ENCODE measurements at places on chromosomes 3 and 15.

DNA sequence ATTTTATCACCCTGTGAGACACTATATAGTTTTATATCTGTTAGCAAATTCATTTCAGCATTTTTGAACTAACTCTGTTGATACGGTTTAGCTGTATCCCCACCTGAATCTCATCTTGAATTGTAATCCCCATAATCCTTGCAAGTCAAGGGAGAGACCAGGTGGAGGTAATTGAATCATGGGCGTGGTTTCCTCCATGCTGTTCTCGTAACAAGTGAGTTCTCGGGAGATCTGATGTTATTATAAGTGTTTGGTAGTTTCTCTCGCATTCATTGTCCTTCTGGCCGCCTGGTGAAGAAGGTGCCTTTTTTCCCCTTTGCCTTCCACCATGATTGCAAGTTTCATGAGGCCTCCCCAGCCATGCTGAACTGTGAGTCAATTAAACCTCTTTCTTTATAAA lies 53.2 kb upstream of the TMC3 start:
- no peak for DNase-seq

DNA sequence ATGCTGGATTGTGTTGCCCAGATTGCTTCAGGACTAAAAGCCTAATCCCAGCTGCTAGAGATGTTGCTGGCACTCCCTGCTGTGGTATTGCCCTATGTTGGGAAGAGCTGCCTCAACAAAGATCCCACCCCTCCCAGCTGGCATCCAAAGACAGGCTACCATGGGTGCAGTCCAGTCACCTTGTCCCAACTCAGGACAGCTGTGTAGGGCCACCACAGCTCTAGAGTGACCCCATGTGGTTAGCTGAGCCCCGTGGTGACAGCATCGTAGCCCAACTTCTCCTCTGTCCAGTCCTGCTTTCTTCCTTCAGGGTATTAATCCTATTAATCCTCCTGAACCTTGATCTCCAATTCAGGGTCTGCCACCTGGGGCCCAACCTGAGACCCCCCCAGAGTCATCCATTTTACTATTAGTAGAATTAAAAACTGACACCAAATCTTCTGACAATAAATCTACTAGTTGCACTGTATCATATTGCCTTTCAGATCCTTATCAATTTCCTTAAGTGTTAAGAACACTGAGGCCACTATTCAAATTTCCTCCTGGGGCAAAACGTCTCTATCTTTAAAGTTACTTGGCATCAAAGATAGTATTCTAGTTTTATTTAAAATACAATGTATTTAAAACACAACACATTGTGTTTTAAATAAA lies 83.5 kb downstream of the AQP9 start:
- DNase-seq, result no peak

GRCh38 chr3:133575086-133575485 lies 1.6 kb downstream of the CDV3 start:
- no peak for DNase-seq

DNA sequence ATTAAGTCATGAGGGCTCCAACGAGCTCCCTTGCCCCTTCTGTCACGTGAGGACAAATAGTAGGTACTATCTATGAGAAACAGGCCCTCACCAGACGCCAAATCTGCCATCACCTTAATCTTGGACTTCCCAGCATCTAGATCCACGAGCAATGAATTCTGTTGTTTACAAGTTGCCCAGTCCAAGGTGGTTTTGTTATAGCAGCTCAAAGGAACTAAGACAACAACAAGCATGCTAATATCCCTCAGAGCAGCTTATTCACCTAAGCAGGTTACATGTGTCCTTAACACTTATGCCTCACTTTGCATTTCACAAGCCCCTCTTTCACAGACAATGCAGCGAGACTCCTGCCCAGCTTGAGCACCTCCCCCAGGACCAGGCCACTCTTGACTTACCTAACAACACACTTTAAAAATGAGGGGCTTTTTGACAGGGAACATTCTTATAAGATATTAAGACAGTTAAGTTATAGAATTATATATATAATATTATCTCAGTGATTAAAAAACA lies 219.5 kb downstream of the PLCH1 start:
- DNase-seq, result no peak

- DNase-seq, result no peak
These were observed 27.7 kb upstream of the IL20RB start for GRCh38 chr3:136929977-136930670.

DNA sequence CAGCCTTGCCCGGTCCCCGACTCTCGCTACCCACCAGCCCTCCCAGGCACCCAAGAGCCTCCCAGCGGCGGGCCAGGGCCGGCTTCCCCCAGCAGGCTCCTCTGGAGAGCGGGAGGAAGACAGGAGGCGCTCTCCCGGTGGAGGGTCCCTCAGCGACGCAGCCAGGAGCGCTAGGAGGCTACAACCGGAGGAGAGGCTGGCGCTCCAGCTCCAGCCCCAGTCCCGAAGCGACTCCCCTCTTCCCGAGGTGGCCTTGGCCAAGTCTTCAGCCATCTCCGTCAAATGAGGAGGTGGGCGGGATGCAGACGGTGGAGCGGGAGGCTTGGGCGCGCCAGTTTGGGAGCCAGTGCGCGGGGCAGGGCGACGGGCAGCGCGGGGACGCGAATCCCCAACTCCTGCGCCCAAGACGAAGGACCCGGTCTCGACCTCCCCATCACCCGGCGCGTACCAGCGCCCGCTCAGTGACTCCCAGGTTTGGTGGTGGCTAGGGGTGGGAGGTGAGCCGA lies 722 bp downstream of the CHRNA3 start:
- DNase-seq, result no peak

DNA sequence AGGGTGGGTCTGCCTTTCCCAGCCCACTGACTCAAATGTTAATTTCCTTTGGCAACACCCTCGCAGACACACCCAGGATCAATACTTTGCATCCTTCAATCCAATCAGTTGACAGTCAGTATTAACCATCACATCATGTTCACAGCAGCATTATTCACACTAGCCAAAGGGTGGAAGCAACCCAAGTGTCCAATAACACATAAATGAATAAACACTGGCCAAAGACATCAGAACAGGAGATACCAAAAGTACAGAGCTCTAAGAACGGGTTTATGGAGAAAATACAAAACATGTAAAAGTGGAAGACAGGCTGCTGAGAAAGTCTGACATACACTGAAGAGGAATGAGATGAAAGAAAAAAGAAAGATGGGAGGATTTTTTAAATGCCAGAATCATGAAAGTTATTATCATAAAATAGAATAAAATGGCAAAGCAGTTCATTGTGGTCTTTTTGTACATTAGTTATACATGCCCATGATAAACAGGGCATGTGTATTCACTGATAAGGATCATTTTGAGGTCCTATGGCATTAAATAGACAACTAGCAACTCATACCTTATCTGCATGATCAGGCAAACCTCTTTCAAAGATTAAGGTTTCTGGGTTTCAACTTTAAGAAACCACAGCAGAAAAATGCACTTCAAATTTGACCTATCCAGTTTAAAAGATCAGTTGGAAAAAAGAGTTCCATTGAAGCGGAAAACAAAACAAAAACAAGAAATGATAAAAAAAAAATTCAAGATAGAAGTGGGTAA lies 22.9 kb downstream of the DNAAF4 start:
- DNase-seq, result no peak

- no peak for DNase-seq
These were observed 94.3 kb downstream of the AQP9 start for GRCh38 chr15:58232281-58233065.

GRCh38 chr15:82048811-82049210 lies 3.0 kb upstream of the MEX3B start:
- no peak for DNase-seq

DNA sequence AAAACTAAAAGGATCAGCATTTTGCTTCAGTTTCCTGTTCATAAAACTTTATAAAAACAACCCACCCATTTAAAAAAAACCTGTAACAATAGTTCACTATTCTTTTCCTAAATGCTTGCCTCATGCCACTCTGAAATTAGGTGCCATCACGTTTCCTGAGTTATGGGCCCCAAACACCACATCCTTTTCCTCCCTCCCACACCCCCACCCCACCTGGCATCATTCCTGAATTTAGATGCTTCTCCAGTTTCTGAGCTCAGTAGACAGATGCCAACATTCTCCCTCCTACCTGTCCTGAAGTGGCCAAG lies 11.9 kb upstream of the ARHGEF3 start:
- no peak for DNase-seq

- no peak for DNase-seq
These were observed 44.0 kb downstream of the GASK1A start for GRCh38 chr3:43023066-43023465.

GRCh38 chr3:38618343-38618742 lies 31.1 kb downstream of the SCN5A start:
- DNase-seq, result no peak

- DNase-seq, result no peak
These were observed 72.0 kb downstream of the CCR4 start for GRCh38 chr3:33023176-33024136.

GRCh38 chr15:82043130-82043673 lies 2.6 kb downstream of the MEX3B start:
- no peak for DNase-seq

DNA sequence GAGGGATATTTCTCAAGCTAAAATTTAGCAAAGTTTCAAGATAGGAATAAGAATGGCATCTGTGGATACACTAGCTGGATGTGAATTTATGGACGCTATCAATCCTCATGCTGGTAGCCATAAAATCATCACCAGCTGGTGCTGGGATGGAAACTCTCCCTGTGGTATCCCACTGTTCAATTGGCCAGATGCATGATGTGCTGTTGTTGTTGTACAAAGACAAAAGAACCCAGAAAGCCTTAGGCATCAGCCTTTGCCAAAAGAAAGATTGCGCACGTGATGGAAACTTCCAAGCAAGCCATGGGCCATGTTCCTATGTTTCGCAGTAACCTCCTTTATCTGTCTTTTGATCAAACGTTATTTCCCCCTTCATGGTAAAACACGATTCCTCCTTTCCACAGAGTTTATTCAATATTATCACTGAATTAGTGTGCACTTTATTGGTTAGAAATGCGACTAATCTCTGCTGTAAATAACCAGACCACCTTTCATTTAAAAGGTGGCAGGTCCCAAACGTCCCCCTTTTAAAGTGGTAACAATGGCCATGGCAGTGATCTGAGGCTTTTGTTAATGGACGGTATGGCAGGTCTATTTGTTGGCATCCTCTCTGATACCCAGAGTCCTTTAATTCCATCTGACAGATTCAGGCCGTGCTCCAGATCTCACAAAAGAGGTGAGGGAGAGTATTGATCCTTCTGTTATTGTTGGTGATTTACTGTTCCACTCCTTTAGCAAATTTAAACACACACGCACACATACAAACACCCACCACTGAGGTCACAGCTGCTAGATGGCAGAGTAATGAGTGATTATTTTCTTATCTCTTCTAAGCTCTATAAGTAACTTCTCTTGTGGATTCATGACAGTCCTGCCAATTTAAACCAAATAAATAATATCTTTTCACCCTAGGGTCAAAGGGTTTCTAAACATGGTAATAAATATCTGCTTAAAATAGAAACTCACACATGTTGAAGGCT lies 291.2 kb upstream of the KCNMB2 start:
- no peak for DNase-seq

DNA sequence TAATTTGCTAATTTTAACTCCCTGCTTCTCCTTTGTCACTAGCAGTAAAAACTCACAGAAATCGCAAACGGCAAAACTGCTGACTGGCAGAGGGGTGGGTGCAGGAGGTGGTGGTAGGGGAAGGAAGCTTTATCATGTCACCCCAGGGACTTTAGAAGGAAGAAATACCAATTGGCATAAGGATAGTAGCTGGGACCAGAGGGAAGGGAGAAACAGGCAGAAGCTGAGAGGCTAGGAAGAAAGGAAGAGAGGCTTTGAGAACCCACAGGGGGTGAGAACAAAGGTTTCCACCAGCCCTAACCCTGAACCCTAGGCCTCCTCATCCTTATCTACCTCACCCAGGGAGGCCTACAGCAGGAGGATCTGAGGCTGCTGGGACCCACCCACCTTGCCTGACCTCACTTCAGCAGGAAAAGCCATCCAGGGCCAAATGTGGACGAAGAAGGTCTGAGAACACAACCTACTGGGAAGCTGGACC lies 10.7 kb downstream of the ITGB5 start:
- no peak for DNase-seq

GRCh38 chr3:127044996-127045395 lies 62.1 kb downstream of the PLXNA1 start:
- peak; percentile 64 for DNase-seq

GRCh38 chr3:98766924-98767323 lies 3.8 kb downstream of the ST3GAL6 start:
- DNase-seq, result no peak

GRCh38 chr15:80939216-80939615 lies 50.4 kb downstream of the MESD start:
- no peak for DNase-seq

DNA sequence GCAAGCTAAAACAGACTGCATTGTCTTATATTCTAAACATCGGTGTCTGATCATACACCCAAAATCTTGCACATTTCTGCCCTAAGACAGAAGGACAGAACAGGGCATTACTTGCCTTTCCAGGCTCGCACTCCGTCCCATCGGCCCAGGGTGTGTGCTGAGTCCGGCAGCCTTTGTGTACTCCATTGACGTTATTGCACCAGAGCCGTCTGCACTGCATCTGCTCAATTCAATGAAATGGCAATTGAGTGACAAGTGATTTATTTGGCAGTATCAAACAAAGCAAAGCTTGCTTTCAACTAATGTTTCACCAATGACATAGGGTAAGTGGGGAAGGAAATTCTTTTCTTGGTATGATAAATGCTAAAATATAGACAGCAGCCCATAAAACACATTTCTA lies 40.0 kb downstream of the ADAMTS9 start:
- DNase-seq, result no peak

DNA sequence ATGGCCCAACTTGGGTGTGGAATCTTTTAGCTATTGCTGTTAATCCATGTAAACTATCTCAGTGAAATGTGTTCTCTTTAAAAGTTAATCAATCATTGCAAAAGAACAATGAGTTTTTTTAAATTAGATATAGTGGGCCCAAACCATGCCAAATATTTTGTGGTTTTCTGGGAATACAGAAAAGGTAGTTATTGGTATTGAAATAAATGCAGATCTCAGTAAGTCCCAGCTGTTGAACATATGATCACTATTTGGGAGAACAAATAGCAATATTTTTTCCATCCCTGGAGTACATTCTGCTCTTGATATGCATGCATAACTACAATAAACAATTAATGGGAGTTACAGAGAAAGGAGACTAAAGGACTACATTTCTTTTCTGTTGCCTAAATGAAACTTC lies 36.0 kb upstream of the LEKR1 start:
- DNase-seq, result no peak

GRCh38 chr3:54536450-54536849 lies 391.4 kb downstream of the LRTM1 start:
- no peak for DNase-seq

DNA sequence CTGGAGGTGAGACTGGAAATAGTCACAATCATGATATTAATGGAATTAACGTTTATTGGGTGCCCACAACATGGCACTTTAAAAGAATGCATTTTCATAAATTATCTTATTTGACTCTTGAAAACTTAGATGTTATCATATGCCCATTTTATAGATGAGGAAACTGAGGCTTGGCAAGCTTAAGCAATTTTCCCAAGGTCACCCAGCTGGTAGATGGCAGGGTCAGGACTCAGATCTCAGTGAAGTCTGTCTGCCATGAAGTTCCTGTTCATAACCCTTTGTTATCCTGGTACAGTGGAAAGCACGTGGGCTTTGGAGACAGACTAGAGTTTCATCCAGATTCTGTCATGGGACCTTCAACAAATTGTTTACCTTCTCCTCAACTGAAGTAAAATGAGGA lies 174.6 kb upstream of the NR2E3 start:
- DNase-seq, result no peak

GRCh38 chr3:19662486-19662885 lies 271.5 kb downstream of the EFHB start:
- no peak for DNase-seq

GRCh38 chr3:150826466-150827282 lies 63.7 kb upstream of the SIAH2 start:
- no peak for DNase-seq

GRCh38 chr3:66083096-66083678 lies 44.5 kb upstream of the MAGI1 start:
- no peak for DNase-seq
